HEK293T (cell line): ENCODE measurements at places on chromosomes 5 and 9.

GRCh38 chr9:20872340-20872977 lies 159.0 kb downstream of the HACD4 start:
- DNase-seq, result no peak

DNA sequence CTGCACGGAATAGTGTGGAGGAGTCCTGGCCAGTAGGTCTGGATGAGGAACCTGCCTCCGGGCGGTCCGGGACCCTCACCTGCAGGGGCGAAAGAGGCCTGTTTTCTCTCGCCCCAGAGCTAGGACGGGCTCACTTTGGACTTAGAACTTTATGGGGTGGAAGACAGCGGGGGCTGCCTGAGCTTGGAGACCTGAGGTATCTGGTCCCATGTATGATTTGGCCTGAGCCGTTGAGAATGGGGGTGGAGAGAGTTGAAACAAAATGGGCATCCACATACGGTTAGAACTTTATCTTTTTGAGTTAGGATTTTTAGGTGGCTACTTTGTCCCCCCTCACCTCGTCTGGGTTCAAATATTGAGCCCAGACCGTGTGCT lies 681 bp upstream of the ETF1 start:
- peak; percentile 54 for DNase-seq

GRCh38 chr9:133956520-133957076 lies 35.5 kb downstream of the VAV2 start:
- DNase-seq, result no peak

DNA sequence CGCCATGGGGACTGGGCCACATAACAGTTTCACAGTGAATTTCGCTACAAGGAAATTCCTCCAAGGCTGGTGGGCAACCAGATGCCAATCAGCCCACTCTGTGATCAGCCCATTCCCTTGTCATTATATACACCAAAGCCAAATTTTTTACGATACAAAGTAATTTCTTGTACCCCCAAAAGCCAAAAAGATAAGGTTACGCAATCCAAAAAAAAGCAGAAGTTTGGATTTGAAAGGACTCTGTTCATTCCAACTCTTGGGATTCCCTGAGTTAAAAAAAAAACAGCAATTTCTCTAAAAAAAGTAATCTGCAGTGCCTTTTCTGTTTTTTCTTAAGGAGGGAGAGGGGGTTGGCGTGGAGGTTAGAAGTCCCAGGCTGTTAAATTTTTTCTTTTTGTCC lies 166.8 kb downstream of the CDH10 start:
- no peak for DNase-seq

GRCh38 chr9:110199643-110200042 lies 8.3 kb downstream of the C9orf152 start:
- DNase-seq, result no peak

DNA sequence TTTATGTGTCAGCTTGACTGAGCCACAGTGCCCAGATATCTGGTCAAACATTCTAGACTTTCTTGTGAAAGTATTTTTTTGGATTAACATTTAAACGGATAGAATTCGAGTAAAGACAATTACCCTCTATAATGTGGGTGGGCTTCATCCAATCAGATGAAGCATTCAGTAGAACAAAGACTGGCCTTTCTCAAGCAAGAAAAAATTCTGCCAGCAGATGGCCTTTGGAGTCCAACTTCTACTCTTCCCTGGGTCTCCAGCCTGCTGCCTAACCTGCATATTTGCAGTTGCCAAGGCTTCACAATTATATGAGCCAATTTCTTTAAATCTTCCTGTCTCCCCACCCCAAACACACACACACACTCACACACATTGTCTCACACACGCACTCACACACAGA lies 86.4 kb downstream of the MED10 start:
- no peak for DNase-seq

DNA sequence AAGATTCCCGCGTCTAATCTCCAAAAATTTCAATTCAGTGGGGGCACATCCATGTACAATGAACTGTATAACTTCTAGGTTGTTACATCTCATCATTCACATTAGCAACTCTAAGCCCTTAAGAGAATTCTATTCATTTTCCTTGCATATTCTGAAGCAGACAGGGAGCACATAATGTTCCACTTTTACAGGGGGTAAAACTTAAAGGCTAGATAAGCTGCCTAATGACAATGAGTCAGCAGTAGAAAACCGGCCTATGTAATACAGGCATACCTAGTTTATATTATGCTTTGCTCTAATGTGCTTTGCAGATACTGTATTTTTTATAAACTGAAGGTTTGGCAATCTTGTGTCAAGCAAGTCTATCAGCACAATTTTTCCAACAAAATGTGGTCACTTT lies 40.4 kb downstream of the PTAR1 start:
- DNase-seq, result no peak

DNA sequence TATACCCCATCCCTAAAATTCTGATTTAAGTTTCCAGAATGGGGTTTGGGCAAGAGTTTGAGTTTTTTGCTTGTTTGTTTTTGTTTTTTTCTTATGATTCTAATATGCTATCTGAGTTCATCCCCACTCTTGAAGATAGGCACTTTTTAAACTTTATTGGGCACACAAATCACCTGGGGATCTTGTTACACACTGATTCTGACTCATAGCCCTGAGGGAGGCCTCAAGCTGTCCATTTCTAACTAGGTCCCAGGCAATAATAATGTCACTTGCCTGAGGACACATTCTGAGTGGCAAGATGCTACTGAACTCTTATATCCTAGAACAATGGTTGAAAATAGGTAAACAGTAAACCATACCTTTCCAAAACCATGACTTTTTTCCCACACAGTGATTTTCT lies 22.8 kb upstream of the ABLIM3 start:
- DNase-seq, result no peak

- peak; percentile 69 for DNase-seq
These were observed 148.3 kb downstream of the GAPVD1 start for GRCh38 chr9:125409637-125410521.

GRCh38 chr5:163387589-163388343 lies 49.6 kb upstream of the CCNG1 start:
- DNase-seq, result no peak

DNA sequence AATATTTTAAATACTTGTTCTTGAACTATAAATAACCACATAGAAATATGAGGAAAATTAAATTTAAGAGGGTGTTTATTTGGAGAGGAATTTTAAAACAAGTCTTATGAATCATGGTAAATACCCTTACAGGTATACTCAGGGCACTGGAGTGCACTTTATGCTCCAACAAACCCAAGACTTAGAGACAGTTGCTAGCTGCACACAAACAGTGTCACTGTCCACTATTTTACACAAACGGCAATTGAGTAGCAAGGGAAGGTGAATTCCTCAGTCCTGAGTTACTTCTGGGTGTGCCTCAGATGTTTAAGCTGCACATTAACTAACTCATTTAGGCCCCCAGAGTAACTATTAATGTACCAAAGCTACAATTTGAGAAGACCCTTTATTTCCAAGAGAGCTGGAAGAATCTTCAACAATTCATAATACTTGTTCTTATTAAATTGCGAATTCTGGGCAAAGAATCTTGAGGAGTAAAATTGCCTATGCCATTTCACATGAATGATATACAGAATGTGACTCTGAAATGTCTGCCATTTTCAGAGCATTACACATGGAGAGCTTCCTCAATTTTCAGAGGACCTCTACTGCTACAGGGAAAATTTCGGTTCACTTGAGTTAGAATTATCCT lies 371.2 kb downstream of the PDE4D start:
- no peak for DNase-seq

- DNase-seq, result no peak
These were observed 131.9 kb upstream of the LPCAT1 start for GRCh38 chr5:1655496-1656270.

DNA sequence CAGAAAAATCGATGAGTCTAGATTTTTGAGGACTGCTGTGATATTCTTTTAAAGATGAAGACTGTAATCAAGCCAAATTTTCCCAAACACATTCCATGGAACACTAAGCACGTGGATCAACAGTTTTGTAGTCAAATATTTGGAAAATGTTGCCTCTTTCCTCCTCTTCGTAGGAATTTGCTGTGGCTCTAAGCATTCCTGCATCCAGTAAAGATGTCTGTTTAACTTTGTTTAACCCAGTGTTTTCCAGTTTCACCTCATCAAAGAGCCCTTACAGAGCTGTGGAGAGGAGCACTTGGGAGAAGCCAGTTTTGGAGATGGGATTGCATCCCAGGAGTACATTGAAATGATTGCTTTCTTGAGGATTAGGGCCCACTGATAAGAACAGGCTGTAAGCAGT lies 58.9 kb downstream of the INSYN2B start:
- no peak for DNase-seq

DNA sequence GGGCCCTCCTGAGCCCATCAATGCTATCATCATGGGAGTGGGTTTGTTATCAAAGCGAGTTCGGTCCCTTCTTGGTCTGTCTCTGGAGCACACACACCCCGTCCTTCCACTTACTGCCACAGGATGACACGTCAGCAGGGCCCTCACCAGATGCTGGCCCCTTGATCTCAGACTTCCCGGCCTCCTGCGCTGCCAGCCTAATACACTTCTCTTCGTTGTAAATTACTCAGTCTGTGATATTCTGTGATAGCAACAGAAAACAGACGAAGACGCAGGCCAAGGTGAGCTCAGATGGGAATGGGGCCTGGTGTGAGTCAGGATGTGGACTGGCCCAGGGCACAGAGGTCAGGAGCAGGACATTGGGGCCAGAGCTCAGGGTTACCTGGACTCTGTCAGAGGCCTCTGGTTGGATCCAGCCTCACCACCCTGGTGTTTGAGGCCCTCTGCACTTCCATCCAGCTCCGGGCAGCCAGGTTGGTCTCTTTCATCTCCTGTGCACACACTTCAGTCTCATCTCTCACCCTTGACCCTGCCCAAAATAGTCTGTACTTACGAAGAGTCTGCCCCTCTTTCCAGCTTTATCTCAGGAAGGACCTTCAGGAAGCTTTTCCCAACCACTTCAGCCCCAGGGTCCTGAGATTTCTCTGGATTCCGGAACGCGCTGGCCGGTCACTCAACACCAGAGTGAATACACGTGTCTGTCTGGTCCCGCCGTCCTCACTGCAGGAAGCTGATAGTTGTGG lies 26.0 kb upstream of the CNOT6 start:
- no peak for DNase-seq

DNA sequence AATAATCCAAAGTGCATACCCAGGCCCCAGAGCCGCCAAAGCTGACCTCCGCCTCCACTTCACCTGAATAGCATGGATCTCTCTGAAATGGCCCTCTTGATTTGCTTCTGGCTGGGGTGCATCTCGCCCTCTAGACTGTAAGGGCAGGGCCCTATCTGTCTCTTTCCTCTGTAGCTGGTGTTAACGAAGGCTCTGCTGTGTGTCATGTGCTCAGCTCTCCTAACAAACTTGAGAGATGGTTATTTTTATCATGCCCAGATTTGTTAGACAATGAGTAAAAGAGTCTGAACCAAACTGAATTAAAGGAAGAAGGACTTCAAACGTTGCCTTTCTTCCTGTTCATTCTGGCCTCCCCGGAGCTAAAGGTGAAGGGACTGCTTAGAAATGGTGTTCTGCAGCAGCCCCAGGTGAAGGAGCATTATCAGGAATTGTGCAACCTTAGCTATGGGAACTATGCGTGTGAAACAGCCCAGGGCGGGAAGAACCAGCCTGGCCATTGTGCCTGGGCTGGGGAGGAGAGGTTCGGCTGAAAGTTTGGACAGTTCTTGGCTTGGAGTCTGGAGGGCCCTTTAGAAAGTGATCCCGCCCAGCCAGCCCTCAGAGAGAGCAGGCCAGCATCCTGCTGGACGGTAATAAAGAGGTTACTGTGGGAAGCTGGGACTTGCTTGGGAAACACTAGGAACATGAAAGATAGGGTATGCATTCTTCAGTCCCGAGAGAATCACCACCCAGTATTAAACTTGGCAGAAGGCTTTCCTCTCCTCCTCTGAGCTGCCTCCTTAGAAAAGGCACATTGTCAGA lies 73.5 kb downstream of the WWC1 start:
- DNase-seq, result no peak

DNA sequence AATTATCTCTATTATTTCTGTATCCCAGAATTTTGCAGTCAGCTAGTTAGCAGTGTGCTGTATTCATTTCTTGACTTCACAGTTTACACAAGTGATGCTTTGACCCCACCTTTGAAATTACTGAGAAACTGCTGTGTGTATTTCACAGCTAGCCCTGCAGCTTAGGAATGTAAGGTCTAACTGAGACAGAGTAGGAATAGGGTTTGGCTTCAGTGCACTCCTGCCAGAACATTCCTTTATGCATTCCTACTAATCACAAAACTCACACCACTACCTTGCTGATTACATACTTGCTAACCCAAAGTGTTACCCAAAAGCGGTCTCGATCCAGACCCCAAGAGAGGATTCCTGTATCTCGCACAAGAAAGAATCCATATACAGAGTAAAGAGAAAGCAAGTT lies 551.8 kb downstream of the CDH9 start:
- DNase-seq, result no peak

GRCh38 chr5:41822036-41822435 lies 48.2 kb downstream of the OXCT1 start:
- no peak for DNase-seq

DNA sequence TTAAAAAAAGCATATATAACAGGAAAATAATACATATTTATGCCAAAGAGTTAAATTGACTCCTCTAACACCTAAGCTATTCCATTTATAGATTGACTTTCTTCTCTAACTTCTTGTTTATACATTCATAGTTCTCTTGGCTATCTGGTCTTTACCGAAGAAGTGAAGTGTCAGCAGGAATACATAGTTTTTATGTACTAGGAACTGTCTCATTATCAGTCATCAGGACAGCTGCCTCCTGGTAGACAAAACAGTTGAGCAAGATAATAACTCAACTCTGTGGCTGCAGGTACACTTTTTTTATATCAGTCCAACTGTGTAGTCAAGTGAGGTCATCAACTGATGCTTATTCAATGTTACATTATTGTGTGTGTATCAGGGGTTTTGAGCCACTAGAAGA lies 1436.0 kb upstream of the NUDT12 start:
- DNase-seq, result no peak

DNA sequence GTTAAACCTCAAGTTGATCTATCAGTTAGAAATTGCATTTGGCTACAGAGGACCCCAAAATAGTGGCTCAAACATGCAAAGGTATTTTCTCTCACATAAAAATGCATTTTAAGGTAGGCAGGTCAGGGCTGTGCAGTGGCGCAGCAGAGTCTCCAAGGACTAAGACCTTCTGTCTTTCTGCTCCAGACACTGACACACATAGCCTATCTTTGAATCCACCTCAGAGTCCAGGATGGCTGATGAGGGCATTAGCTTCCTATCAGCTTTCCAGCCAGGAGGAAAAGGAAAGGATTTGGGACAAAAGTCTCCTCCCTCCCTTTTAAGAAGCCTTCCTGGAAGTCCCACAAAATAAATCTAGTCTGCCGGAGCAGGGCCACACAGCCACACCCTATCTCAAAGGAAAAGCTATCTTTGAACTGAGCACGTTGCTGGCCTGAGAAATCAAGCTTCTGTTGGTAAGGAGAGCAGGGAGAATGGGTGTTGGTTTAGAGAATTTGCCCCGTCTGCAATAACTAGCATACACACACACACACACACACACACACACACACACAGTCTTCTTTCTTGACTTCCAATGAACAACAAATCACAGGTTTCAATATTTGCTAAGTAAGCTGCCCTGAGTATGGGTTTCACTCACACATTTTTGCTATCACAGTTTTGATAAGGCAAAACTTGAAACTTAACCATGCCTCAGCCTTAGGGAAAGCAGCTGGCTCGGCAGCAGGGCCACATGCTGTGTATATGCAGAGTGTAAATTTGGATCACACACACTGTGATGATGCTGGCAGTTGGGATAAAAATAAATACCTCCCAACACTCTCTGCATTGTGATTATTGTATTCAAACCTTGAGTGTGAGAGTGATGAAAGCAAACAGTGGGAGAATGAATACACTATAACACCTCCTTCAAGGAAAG lies 116.6 kb upstream of the MAP3K1 start:
- DNase-seq, result no peak

GRCh38 chr5:101271416-101271815 lies 368.3 kb upstream of the ST8SIA4 start:
- no peak for DNase-seq

- no peak for DNase-seq
These were observed 260.0 kb downstream of the NR2F1-AS1 start for GRCh38 chr5:93320920-93321445.
